ENCODE measurements at places on chromosomes 16 and 17.

DNA sequence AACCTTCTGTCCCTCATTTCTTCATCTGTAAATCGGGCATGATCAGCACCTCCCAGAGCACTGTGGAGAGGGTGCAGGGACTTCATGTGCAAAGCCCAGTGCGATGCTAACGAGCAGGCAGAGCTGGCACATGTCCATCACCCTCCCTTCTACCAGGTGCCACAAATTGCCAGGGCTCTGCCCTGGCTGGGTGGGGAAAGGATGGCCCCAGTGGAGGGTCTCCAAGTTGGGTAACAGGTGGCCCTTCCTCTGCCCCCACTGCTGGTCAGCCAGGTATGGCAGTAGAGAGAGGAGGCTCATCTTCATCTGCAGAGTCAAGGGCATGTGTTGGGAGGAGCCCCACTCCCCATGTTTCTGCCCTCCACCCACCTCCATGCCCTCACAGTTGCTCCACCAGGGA, 61.5 kb upstream of the CDH5 start:
- no peak for DNase-seq

GRCh38 chr17:31414550-31414918, 23.1 kb downstream of the RAB11FIP4 start:
- DNase-seq: no peak

DNA sequence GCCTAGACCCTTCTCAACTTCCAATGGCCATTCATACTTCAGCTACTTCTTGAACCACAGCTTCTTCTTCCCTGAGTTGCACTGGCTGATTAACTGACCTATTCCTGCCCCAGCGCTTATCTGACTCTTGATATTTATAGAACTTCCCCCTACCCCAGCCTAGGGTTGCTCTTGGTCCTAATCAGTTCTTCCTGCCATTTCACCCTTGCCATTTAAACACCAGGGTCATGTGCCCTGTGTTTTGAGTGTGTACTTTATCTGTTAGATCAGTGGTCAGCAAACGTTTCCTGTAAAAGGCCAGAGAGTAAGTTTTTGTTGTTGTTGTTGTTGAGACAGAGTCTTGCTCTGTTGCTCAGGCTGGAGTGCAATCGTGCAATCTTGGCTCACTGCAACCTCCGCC, 82.4 kb upstream of the COX10 start:
- DNase-seq: no peak

DNA sequence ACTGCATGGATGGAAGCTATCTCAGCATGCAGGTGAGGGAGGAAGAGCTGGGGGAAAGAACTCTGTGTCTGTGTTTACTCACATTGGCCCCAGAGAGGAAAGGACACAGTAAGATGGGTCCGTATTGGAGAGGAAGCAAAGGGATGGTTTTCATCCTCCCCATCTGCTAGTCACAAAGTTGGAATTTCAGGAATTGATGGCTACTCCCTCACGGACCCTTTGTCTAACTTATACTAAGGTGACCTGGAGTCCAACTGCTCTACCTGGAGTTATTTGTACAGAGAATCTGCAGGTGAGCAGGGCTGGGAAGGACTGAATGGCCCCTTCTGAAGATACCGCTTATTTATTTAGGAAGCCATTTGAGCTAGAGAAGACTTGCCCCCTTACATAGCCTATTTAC, 55.1 kb downstream of the WNT3 start:
- no peak for DNase-seq

DNA sequence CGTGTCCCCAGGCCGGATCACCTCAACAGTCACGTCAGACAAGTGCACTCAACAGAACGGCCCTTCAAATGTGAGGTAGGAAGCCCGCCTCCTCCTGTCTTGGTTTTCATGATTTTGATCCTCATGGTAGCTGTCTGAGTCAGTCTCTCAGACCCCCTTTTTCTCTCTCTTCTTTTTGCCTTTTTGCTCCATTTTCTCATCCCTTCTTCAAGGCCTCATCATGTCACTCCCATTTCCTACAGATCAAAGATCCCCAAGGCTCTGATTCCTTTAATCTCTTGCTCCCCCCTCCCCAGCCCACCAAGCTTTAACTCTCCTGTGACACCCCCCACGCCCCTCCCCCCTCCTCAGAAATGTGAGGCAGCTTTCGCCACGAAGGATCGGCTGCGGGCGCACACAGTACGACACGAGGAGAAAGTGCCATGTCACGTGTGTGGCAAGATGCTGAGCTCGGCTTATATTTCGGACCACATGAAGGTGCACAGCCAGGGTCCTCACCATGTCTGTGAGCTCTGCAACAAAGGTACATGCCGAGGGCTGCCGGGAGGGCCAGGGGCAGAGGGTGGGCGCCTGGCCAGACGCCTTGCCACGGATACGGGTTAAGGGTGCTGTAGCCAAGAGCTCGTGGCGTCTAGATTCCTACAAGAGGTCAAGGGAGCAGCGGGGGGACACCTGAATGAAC, 2.0 kb downstream of the MAZ start:
- no peak for DNase-seq

DNA sequence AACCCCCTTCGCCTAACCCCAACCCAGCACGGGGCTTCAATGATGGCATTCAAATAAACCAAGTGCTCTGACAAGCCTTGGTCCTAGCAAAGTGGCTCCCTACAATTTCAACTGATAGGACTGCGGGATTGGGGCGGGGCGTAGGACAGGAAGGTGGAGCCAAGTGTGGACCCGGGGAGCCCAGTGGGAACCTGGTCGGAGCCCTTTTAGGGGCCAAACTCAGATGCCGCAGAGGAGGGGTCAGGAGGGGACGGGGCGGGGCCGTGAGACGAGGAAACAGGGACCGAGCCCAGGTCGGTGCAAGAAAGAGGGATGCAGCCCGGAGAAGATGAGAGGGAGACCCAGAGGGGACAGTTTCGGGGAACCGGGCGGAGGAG, 13.2 kb upstream of the CDIPT start:
- DNase-seq: no peak

DNA sequence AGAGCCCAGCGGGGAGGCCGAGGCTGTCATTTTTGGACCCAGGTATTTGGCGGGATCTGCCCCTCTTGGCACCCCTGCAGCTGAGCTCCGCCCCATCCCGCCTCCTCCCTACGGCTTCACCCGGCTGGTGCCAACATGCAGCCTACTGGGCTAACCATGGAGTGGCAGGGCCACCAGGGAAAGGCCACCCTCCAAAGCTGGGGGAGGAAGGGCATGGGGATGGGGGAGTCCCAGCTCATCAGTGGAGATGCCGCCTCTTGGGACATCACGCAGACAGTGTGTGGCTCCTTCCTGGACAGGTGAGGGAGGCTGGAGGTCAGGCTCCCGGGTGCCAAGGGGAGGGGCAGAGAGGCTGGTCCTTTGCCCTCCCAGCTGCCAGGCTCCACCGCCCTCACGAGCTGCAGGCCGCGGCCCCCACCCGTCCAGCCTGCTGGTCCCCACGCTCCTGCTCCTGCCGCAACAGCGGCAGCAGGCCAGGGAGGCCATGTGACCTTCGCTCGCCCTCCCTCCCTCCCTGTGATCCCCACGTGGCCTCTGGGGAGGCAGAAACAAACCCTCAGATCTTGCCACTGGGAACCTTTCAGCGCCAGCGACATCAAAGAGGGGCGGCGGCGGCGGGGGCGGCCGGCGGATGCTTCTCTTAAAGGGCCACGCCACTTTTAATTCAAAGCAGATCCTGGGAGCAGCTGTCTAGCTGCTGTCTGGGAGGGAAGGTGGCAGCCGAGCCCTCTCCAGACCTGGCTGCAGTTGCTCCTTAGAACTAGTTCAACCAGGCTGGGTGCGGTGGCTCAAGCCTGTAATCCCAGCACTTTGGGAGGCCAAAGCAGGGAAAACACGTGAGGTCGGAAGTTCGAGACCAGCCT, 6.8 kb upstream of the NOTUM start:
- no peak for DNase-seq

DNA sequence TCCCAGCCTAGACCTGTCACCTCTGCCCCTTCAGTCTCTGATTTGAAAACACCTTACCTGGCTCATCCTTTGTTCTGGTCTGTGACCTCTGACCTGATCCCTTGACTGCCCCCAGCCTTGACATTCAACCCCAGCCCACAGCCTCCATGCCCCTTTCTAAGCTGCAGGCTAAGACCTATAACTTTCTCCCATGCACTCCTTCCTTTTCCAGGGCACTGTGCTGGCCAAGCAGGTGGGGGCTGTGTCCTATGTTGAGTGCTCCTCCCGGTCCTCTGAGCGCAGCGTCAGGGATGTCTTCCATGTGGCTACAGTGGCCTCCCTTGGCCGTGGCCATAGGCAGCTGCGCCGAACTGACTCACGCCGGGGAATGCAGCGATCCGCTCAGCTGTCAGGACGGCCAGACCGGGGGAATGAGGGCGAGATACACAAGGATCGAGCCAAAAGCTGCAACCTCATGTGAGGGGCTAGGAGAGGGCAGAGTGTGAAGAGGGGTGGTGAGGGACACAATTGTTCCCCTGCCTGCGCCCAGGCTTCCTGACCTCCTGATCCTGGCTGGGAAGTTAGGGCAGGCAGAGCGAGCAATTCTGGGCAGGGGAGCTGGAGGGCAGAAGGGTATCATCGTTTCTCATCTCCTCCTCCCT, 3.3 kb downstream of the RND2 start:
- no peak for DNase-seq

- no peak for DNase-seq
Measured at GRCh38 chr17:82640036-82640435, 8.2 kb downstream of the WDR45B start.

GRCh38 chr17:35715416-35715815, 16.0 kb upstream of the RASL10B start:
- DNase-seq: no peak

DNA sequence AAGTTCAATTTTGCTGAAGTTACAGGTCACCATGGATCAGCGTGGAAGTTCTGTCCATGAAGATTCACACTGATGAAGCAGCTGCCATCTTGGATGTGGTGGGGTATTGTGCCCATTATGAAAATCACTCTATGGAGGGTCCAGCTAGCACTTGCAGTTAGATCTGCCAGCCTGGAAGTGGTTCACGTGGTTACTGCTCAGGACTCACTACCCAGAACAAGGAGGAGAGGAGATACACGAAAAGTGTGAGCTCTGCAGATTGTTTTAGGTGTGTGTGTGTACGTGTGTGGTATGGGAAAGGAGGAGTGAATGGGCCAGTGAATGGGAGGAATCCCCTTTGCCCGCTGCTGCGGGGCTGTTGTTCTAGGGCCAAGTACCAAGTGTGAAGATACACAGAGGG, 333.4 kb downstream of the MAF start:
- DNase-seq: no peak

Measured in HS-5 (cell line).